Activated gamma-delta T cell treated with Interleukin-2 at 50 U/mL for 16 hours (primary cell): ENCODE measurements at places on chromosomes 6 and 20.
A peak's percentile ranks its signal among the peaks of the same experiment; 100 is the strongest.

GRCh38 chr6:14452567-14453527, 335.3 kb downstream of the CD83 start:
- peak; percentile 39 for DNase-seq

- DNase-seq, result no peak
Measured at GRCh38 chr6:145023116-145023726, 712.1 kb downstream of the EPM2A start.

DNA sequence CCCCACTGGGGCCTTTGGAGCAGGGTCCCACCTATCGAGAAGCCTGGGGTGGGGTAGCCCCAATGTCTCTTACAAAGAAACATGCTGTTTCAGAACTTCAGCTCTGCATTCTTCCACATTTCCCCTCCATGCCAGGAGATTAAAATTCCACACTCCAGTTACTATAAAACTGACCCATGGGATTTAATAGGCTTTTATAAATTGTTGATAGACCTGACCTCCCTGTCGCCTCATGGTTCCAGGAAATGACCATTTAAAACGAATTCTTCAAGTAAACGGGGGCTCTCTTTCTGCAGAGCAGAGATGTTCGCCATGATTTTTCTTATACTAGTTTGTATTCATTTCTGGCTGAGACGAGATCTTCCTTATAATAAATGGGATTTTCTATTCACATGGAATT, 19.3 kb downstream of the RIN2 start:
- no peak for DNase-seq

DNA sequence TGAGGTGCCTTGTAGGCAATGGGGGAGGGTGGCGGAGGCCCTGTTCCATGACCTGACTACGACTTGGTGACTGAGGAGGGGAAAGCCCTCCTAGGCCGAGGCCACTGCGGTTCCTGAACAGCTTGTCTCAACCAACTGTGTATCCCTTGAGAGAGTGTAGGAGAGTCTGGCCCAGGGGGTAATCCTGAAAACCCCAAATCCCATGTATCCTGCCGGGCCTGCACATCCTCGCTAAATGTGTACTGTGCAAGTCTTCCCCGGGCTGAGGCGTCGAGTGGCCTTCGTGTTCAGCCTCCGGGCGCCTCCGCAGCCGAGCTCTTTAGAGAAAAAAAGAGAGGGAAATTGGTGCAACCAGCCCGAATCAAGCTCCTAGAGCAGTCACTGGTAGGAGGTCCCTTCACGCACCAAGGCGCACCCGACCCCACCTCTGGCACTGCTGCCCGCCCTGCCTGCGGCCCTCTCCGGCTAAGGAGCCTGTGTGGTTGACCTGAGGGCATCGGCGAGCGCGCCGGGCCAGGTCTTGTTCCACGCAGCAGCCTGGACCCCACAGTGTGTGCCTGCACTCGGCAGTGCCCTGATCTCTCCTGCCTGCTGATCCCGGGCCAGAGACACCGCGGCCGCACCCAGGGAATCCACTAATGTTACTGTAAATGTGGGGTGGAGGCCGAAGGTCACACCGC, 7.3 kb downstream of the SIM1 start:
- DNase-seq, result no peak
